ENCODE measurements at places on chromosomes 16 and 17. TPM values are rescaled to one million over a fixed set of nuclear protein-coding genes. Genes with fewer than 3 reads are reported as not detected.

The RPH3AL gene
- total RNA-seq = 12.5 TPM

The TNP2 gene
- total RNA-seq = not detected

The GGNBP2 gene
- 73.9 TPM for total RNA-seq

The FSCN2 gene
- total RNA-seq = 3.1 TPM

The MAP2K3 gene
- 58.7 TPM for total RNA-seq

The ORAI3 gene
- total RNA-seq = 11.8 TPM

The C16orf89 gene
- total RNA-seq = 31.6 TPM

The IL21R gene
- 3.8 TPM for total RNA-seq

The MPP2 gene
- 14.2 TPM for total RNA-seq

The TPPP3 gene
- total RNA-seq = 13.5 TPM

The GSPT1 gene
- total RNA-seq = 77.7 TPM

The PRSS53 gene
- total RNA-seq = 6.0 TPM

The HBA2 gene
- total RNA-seq = 448 TPM

The P2RX5 gene
- total RNA-seq = 1.0 TPM

The P2RX1 gene
- 3.5 TPM for total RNA-seq

The CLEC19A gene
- not detected for total RNA-seq

GRCh38 chr17:40371261-40371929, 6.9 kb upstream of the GJD3 start:
- H3K36me3 ChIP-seq = no peaks in the 10 kb centered on the region
- H3K27ac ChIP-seq = no peak overlapping the region
- H3K27me3 ChIP-seq = no peaks in the 10 kb centered on the region
- H3K4me3 ChIP-seq = no peak overlapping the region
- H3K4me1 ChIP-seq = no peaks in the 10 kb centered on the region

DNA sequence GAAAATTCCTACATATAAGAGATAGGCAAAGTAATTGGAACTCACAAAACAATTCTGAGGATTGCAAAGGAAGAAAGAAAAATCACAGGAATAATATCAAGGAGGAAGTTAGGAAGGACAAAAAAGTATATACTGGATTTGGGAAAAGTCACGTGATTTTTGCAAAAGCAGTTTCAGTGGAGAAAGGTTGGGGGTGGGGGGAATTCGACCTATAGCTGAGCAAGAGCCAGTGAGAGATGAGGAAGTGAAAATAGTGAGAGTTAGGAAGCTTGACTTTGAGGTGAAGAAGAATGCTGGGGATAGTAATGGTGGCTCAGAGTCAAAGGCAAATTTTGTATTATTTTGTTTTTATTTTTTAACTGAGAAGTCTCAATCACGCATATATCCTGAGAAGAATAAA, 438.0 kb upstream of the PMFBP1 start:
- H3K27me3 ChIP-seq = no peaks in the 10 kb centered on the region
- no peak overlapping the region for H3K4me3 ChIP-seq
- no peak for DNase-seq

DNA sequence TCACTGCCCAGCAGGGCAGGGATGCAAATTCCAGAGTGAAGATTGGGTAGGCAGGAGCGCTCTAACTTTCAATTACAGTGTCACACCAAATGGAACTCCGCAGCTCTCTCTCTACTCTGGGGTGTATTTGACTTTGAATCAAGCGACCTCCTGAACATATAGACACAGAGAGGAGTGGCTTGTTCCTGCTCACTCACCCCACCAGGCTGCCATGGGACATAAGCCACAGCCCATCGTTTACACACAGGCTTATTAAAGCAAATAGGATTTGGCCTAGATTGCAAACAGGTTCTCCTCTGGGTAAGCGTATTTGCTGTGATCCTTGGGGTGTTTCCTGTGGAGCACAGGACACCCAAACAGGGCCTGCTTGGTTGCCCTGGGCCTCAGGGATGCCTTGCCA, 281.6 kb upstream of the CCL2 start:
- H3K36me3 ChIP-seq = no peaks in the 10 kb centered on the region
- no peaks in the 10 kb centered on the region for H3K4me1 ChIP-seq
- no peak for DNase-seq
- no peaks in the 10 kb centered on the region for H3K27me3 ChIP-seq
- no peak overlapping the region for H3K27ac ChIP-seq

DNA sequence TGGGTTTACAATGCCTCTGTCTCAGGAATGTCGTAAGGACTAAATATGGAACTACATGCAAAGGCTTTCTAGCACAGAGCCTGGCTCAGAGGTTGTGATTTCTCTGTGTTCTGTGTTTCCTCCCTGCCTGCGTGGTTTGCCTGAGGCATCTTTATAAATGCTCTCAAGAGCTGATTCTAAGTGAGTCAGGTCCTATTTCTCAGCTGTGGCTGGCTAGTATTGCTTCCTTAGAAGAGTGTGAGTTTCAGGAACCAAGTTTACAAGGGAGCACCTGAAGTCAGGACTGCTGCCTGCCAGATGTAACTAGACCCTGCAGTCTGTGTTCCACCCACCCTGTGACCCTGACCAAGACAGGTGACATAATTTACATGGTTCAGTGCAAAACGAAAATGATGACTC, 8.0 kb upstream of the CCL1 start:
- H3K4me3 ChIP-seq = no peak overlapping the region
- no peaks in the 10 kb centered on the region for H3K27me3 ChIP-seq

DNA sequence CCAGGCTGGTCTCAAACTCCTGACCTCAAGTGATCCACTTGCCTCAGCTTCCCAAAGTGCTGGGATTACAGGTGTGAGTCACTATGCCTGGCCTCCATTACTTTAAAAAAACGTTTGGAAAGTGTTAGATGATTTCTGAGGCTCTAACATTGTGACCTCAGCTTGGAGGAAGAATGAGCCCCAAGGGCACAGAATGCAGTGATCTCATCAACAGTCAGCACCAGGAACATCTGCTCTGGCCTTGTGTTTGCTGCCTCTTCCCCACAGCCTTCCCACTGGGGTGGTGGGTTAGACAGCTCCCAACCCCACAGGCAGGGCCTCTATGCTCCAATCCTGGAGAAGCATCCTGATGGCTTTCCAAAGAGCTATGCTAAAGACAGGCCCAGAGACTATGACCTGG, 37.7 kb upstream of the SREBF1 start:
- H3K36me3 ChIP-seq = no peaks in the 10 kb centered on the region
- DNase-seq = no peak
- no peak overlapping the region for H3K4me3 ChIP-seq
- H3K27me3 ChIP-seq = no peaks in the 10 kb centered on the region

DNA sequence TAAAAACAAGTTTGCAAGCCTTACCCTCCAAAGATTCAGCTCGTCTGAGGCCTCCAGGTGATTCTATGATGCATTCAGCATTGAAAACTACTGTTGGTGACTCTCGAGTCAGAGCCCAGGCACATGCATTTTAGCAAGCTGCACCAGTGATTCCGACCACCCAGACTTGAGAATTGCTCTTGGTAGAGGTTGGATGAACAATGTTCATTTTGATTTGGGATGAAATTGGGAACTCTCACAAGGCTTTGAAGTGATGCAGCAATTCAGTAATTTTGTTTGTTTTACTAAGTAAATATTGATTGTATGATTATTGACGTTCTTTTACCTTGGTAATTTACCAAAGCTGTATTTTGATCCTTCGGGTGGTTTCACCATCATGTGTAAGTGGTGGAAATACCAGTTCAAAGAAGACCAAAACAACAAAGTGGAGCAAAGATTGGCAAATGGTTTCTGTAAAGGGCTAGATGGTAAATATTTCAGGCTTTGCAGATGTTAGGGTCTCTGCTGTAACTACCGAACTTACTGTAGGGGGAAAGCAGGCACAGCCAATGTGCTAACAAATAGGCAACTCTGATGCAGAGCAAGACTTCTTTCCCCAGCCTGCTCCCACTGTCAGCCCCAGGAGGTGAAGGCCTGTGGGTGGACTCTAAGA, 11.8 kb downstream of the ALDH3A2 start:
- H3K27me3 ChIP-seq = peaks cover 2% of the 10 kb centered on the region
- H3K27ac ChIP-seq = no peak overlapping the region
- peaks cover 18% of the 10 kb centered on the region for H3K36me3 ChIP-seq
- peaks cover 6% of the 10 kb centered on the region for H3K4me1 ChIP-seq
- no peak for DNase-seq

DNA sequence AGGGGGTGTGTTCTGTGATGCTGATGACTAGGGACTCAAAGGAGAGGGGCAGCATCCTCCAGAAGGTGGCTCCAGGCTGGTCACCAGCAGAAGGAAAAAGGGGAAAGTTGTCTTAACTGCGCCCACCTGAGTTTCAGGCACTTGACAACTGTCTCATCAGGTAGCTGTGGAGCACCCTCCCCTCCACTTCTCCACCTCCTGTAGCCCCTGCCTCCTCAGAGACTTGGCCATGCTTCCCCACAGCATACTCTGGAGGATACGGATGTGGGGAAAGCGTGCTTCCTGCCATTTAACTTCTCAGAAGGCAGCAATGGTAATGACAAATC, 17.9 kb downstream of the CFAP20 start:
- no peak for DNase-seq
- H3K27me3 ChIP-seq = no peaks in the 10 kb centered on the region
- no peaks in the 10 kb centered on the region for H3K36me3 ChIP-seq
- H3K4me3 ChIP-seq = no peak overlapping the region
- no peaks in the 10 kb centered on the region for H3K4me1 ChIP-seq

GRCh38 chr16:54015147-54015546, 271.4 kb downstream of the IRX3 start:
- H3K4me3 ChIP-seq = no peak overlapping the region
- no peak overlapping the region for H3K27ac ChIP-seq
- H3K4me1 ChIP-seq = no peaks in the 10 kb centered on the region
- DNase-seq = no peak
- peaks cover 3% of the 10 kb centered on the region for H3K36me3 ChIP-seq
- no peaks in the 10 kb centered on the region for H3K27me3 ChIP-seq

DNA sequence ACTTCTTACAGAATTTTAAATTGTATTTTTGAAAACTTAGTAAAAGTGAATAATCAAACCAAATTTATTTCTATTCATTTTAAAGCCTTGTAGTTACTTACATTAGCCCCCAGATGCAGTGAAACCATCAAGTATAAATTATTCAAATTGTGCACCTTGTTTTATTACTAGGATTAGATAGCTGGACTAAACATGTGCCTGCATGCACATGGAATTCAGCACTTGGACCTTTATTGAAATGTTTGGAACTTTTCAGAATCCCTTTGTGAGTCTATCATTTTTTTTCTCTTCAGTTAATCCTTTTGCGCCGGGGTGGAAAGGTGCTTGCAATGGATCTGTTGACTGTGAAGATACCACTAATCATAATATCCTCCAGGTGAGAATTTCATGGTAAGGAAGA, 4.7 kb downstream of the ZPBP2 start:
- no peak overlapping the region for H3K4me3 ChIP-seq
- H3K27me3 ChIP-seq = no peaks in the 10 kb centered on the region
- DNase-seq = no peak

- H3K36me3 ChIP-seq = no peaks in the 10 kb centered on the region
- H3K4me1 ChIP-seq = no peaks in the 10 kb centered on the region
- DNase-seq = no peak
Observed at GRCh38 chr16:72749091-72749490, 298.8 kb downstream of the ZFHX3 start.

- no peaks in the 10 kb centered on the region for H3K4me1 ChIP-seq
- no peaks in the 10 kb centered on the region for H3K27me3 ChIP-seq
- no peak for DNase-seq
- no peaks in the 10 kb centered on the region for H3K36me3 ChIP-seq
- H3K27ac ChIP-seq = no peak overlapping the region
Observed at GRCh38 chr16:29156511-29156910, 171.7 kb downstream of the LAT start.

DNA sequence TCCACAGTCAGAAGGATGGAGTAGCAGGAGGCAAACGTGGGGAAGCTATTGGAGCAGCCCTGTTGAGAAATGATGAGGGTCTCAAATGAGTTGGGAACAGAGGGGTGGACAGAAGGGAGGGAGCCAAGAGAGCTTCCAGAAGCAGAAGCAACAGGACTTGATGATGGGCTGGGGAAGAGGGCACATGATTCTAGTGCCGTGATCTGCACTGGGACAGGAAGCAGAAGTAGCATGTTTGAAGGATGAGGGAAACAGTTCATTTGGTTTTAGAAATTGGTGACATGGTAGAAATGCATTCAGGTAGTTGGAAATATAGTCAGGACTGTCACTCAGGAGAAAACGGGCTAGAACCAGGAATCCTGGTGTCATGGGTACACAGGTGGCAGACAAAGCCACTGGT, 19.4 kb downstream of the EMP2 start:
- H3K36me3 ChIP-seq = no peaks in the 10 kb centered on the region
- H3K4me3 ChIP-seq = no peak overlapping the region
- H3K27ac ChIP-seq = peak overlapping the region; percentile 32
- no peaks in the 10 kb centered on the region for H3K27me3 ChIP-seq
- DNase-seq = no peak
- H3K4me1 ChIP-seq = peaks cover 2% of the 10 kb centered on the region

- H3K4me1 ChIP-seq = no peaks in the 10 kb centered on the region
- H3K36me3 ChIP-seq = no peaks in the 10 kb centered on the region
- DNase-seq = no peak
- H3K4me3 ChIP-seq = no peak overlapping the region
- no peaks in the 10 kb centered on the region for H3K27me3 ChIP-seq
Observed at GRCh38 chr17:78332991-78333390, 26.9 kb downstream of the SOCS3 start.

- H3K36me3 ChIP-seq = no peaks in the 10 kb centered on the region
- H3K27me3 ChIP-seq = no peaks in the 10 kb centered on the region
- no peaks in the 10 kb centered on the region for H3K4me1 ChIP-seq
- no peak overlapping the region for H3K4me3 ChIP-seq
Observed at GRCh38 chr16:59192551-59193199, 458.6 kb upstream of the GOT2 start.

GRCh38 chr16:87407511-87408112, 15.5 kb downstream of the MAP1LC3B start:
- DNase-seq = no peak
- no peak overlapping the region for H3K4me3 ChIP-seq
- no peak overlapping the region for H3K27ac ChIP-seq

GRCh38 chr16:67666032-67666551, 458 bp downstream of the ENKD1 start:
- H3K36me3 ChIP-seq = no peaks in the 10 kb centered on the region
- H3K27me3 ChIP-seq = no peaks in the 10 kb centered on the region
- no peak for DNase-seq
- H3K4me3 ChIP-seq = peak overlapping the region; percentile 36
- H3K27ac ChIP-seq = no peak overlapping the region

DNA sequence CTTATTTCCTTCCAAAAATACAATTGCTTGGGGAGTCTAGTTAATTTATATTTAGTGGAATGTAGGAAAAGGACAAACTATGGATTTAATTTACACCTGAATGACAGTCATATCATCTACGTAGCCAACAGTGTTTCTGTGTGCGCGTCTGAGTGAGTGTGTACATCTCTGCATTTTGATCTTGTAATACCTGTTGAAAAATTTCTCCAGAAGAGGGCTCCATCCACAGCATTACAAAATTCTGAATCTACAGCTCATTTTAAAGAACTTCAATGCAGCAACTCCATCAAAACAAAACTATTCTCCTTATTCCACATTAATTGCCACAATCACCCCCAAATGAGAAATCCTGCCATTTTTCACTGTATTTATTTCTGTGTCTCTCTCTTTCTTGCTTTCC, 3.9 kb downstream of the CDH13 start:
- no peaks in the 10 kb centered on the region for H3K27me3 ChIP-seq
- H3K36me3 ChIP-seq = no peaks in the 10 kb centered on the region
- DNase-seq = no peak
- peaks cover 4% of the 10 kb centered on the region for H3K4me1 ChIP-seq
